ENCODE measurements at places on chromosomes 7 and 10. TPM values are rescaled to one million over a fixed set of nuclear protein-coding genes. Genes with fewer than 3 reads are reported as not detected.
A peak's percentile ranks its signal among the peaks of the same experiment; 100 is the strongest.

The DNAJC9 gene
- total RNA-seq: 58.0 TPM

The ADRA2A gene
- total RNA-seq: 0.06 TPM

The GALNT17 gene
- 23.0 TPM for total RNA-seq

The PILRA gene
- 0.68 TPM for total RNA-seq

DNA sequence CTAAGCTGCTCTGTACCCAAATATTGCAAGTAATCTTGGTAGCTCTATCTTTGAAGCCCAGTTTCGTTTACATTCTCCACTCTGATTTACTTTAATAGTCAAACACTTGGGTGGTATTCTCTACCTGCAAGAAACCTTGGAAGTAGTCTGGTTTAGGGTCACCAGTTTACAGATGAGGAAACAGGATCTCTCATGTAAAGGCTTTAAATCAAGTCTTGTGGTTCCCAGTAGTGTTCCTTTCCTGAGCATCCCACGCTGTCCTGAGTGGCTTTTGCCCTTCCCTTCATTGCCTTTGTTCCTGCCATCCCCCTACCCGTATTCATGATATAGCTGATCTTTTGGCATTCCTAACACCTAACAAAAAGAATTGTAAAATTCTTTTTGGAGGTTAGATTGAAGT, 20.3 kb downstream of the EXOC4 start:
- peaks cover 11% of the 10 kb centered on the region for H3K36me3 ChIP-seq
- H3K4me1 ChIP-seq: no peaks in the 10 kb centered on the region
- H3K27me3 ChIP-seq: no peaks in the 10 kb centered on the region
- no peak overlapping the region for H3K27ac ChIP-seq

- no peak overlapping the region for H3K27ac ChIP-seq
- no peak for DNase-seq
- H3K4me3 ChIP-seq: no peak overlapping the region
- peaks cover 29% of the 10 kb centered on the region for H3K4me1 ChIP-seq
- no peaks in the 10 kb centered on the region for H3K36me3 ChIP-seq
- H3K27me3 ChIP-seq: no peaks in the 10 kb centered on the region
These were observed 64.0 kb downstream of the DKK1 start for GRCh38 chr10:52378124-52378523.

- H3K4me1 ChIP-seq: peaks cover 3% of the 10 kb centered on the region
- no peak overlapping the region for H3K27ac ChIP-seq
- DNase-seq: no peak
- H3K27me3 ChIP-seq: no peaks in the 10 kb centered on the region
- H3K36me3 ChIP-seq: no peaks in the 10 kb centered on the region
- no peak overlapping the region for H3K4me3 ChIP-seq
These were observed 53.1 kb upstream of the DDC start for GRCh38 chr7:50618281-50618680.

DNA sequence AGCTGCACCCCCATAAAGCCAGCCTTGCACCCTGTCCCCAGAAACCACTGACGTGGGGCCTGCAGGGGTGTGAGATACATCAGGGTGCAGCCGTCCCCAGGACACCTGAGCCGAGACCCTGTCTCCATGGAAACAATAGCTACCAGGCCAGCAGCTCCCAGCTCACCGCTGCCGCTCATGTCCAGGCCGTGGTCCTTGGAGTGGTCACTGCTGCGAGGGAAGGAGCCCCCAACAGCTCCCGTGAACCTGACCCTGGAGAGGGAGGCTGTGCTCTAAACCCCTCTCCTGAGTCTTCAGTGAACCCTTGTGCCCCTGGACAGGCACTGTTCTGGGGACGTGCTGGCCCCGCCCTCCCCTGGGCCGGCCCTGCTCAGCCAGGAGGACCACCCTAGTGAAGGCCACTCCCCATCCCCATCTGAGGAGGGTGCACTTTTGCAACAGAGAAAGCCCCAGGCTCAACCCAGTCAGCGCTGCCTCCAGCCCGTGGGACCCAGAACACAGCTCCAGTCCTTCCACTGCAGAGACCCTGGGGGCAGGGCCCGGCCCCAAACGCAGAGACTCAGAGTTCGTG, 19.6 kb upstream of the INPP5A start:
- H3K4me3 ChIP-seq: peak overlapping the region; percentile 24
- peaks cover 28% of the 10 kb centered on the region for H3K4me1 ChIP-seq
- H3K27me3 ChIP-seq: peaks cover 70% of the 10 kb centered on the region
- no peaks in the 10 kb centered on the region for H3K36me3 ChIP-seq
- DNase-seq: peak; percentile 47

GRCh38 chr10:119330342-119330741, 123.0 kb downstream of the GRK5 start:
- no peaks in the 10 kb centered on the region for H3K36me3 ChIP-seq
- no peak overlapping the region for H3K4me3 ChIP-seq
- DNase-seq: no peak
- peaks cover 20% of the 10 kb centered on the region for H3K4me1 ChIP-seq

DNA sequence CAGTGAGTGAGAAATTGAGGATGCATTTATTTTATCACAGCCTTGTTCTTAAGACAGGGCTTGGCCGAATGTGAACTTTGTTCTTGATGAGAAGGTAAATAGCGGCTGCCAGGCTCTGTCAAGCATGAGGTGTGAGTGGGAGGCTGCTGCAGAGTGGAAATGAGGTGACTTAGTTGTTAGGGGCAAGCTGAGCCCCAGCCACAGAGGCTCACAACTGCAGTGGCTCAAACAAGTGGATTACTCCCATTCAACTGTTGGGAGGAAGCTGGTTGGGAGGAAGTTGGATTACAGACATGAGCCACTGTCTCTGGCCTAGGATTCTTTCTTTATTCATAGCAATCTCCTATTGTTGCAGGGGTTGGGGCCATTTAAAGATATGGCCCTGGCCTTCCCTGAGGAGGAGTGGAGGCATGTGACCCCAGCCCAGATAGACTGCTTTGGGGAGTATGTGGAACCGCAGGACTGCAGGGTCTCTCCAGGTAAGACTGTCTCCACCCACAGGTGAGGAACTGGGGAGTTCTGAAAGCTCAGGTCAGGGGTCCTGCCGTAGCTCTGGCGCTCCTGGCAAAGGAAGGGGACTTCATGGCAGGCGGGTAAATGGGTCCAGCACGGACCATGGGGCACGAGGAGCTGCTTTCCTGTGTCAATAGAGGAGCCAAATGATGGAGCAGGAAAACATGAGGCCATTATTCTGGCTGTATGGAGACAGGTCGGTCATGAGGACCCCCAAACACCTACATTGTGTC, 7.1 kb downstream of the ZSCAN25 start:
- DNase-seq: no peak
- no peak overlapping the region for H3K4me3 ChIP-seq
- H3K27ac ChIP-seq: no peak overlapping the region
- peaks cover 12% of the 10 kb centered on the region for H3K36me3 ChIP-seq
- H3K27me3 ChIP-seq: no peaks in the 10 kb centered on the region

All from neural progenitor cell (in vitro differentiated cells).